ENCODE measurements at places on chromosomes 11 and 22. TPM values are rescaled to one million over a fixed set of nuclear protein-coding genes. Genes with fewer than 3 reads are reported as not detected.

NPTXR gene
- total RNA-seq, result 7.9 TPM

MIEF1 gene
- total RNA-seq, result 23.8 TPM

RPUSD4 gene
- 17.4 TPM for total RNA-seq

C22orf15 gene
- total RNA-seq, result not detected

TEX12 gene
- total RNA-seq, result not detected

OR51I1 gene
- total RNA-seq, result not detected

All from A549 treated with AZD2906 at 1 μM for 4 hours (cell line).